ENCODE measurements at places on chromosomes 7 and 10.

DNA sequence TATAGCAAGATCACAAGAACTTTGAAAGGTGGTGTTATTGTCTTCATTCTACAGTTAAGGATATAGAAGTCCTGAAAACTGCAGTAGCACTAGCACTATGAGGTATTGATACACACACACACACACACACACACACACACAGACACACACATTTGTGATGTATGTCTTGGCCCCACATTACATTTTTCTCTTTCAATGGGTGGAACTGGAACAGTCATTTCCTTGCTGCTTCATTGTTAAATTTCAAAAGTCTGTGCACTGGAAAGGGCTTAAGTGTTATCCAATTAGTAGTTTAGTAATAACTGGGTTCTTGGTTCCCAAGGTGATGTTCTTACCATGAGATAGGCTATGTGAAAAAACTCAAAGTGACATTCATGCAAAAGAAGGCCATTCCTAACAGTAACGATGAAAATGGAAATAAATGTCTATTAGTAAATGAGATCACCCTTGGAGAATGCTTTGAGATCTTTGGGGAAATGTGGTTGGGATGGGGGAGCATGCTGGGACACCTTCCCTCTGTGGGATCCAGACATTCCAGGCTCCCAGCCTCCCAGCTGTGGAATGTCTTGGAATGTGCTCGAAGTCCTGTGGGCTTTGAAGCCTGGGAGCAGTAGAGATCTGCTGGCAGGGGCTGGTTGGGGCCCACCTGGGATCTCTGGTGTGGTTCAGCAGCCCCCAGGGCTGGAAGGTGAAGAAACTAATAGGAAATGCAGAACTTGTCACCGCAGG is 37.4 kb upstream of the CALD1 start:
- DNase-seq: no peak

- DNase-seq: no peak
These were observed 66.1 kb upstream of the INPP5A start for GRCh38 chr10:132471484-132471883.

DNA sequence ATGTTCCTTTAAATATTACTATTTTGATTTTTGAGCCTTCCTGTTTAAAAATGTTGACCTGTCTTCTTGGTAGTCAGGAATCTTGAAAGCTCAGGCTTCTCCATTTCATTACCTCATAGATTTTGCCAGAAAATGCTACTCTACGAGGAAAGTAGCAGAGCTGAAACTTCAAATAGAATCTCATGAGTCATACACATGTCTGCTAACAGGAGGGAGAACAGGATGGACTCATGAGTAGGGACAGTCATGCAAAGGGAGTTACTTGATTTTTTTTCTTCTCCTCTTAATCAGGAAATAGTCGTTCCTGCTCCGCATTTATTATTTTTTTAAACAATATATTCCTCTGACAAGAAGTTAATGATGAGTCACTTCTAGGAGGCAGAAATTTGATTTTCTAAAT is 37.0 kb upstream of the MINDY3 start:
- DNase-seq: no peak

- no peak for DNase-seq
These were observed 56.2 kb upstream of the CACUL1 start for GRCh38 chr10:118810796-118811505.

DNA sequence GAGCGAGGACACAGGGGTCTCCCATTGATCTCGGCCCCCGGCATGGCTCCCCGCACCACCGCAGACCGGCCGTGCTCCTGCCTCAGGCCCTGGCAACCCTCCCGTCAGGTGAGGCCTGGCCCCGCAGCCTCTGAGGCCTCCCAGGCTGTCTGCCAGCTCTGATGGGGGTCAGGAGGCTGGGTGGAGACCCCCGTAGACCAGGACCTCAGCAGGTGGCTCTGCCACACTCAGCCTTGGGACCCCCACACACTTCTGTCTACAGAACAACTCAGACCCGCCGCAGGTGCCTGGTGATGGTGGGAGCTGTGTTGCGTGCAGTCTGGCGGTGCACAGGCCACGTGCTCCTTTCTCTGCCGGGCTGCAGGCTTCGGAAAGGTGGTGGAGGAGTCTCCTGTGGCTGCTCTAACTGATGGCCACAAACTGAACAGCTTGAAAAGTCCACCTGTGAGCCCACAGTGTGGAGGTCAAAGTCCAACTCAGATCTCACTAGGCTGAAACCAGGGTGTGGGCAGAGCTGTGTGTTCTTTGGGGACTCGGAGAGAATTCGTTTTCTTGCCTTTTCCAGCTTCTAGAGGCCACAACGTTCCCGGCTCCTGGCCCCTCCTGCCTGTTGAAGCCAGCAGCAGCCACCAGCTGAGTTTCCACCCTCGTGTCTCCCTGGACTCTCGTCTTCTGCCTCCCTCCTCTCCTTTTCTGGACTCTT is 62.5 kb downstream of the PWWP2B start:
- DNase-seq: no peak

DNA sequence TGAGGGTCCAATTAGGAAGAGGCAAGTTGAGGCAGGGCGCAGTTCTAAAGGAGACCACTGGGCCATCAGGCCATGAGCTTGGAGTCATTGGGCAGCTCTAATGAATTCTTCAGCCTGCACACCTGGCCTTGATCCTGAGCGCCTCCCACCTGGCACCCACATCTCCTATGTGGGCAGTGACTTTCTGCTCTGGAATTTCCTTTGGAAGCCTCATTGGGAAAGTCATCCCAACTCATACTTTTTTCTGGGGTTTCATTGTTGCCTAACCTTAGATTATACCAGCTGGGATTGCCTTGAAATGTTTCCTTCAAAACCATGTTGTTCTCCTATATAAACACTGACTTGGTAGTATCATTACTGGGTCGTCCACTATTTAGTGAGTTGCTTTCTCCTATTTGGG is 54.1 kb downstream of the PLPP4 start:
- DNase-seq: no peak

Measured in HEK293T (cell line).